ENCODE measurements at places on chromosomes 1 and 21.
A peak's percentile ranks its signal among the peaks of the same experiment; 100 is the strongest.

DNA sequence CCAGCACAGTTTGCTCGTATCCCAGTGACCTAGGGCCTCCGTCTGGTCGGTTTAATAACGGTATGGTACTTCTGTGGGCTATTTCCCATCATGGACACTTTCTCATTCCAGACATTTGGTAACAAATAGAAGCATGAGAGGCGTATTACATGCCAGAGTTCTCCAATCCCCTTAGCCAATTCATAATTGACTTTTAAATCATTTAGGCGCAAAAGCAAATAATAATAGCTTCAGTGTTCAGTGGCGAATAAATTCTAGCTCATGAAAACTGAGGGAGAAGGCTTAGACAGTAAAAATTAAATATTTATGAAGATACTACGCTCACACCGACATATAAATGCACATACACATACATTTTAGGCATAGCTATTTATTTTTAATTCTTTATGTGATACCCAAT lies 50.6 kb downstream of the CD247 start:
- no peak for DNase-seq

- no peak for DNase-seq
Measured at GRCh38 chr1:17630986-17631385, 91.5 kb downstream of the ARHGEF10L start.

- no peak for DNase-seq
Measured at GRCh38 chr1:43947061-43947873, 517 bp downstream of the IPO13 start.

DNA sequence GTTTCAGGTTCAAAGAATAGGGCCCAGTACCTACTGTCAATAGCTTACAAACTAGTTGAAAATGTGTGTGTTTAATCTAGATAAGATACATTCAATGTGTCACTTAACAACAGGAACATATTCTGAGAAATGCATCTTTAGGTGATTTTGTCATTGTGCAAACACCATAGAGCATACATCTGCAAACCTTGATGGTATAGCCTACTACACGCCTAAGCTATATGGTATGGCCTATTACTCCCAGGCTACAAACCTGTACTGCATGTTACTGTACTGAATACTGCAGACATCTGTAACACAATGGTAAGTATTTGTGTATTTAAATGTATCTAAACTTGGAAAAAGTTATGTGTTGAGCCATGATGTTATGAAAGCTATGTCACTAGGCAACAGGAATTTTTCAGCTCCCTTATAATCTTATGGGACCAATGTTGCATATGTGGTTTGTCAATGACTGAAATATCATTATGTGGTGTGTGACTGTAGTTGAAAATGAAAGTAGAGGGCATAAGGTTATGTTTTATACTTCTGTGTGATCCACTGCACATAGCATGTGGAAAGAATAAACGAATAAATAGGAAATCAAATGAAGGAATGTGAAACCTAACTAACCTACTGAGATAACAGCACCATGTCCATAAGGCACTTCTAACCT lies 129.0 kb upstream of the CAMK1G start:
- no peak for DNase-seq

- no peak for DNase-seq
Measured at GRCh38 chr1:100746542-100746932, 27.0 kb downstream of the VCAM1 start.

DNA sequence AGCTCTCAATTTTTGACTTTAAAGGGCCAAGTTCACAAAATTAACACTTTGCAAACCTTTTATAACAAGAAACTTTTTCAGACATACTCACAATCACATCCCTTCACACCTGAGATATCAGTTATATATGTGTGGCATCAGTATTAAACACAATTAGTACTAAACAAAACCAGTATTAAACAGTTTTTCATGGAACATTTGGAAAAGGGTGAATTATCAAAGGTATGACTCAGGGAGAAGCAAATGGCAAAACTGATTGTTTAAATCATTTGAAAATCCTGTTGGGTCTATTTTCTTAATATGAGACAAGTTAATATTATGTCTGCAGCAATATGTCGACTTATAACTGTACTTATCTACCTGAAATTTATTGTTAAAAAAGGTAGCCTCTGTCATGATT lies 587.3 kb downstream of the NEGR1 start:
- DNase-seq: no peak

GRCh38 chr1:44616991-44617702 lies 57.1 kb downstream of the TMEM53 start:
- DNase-seq: peak; percentile 34

DNA sequence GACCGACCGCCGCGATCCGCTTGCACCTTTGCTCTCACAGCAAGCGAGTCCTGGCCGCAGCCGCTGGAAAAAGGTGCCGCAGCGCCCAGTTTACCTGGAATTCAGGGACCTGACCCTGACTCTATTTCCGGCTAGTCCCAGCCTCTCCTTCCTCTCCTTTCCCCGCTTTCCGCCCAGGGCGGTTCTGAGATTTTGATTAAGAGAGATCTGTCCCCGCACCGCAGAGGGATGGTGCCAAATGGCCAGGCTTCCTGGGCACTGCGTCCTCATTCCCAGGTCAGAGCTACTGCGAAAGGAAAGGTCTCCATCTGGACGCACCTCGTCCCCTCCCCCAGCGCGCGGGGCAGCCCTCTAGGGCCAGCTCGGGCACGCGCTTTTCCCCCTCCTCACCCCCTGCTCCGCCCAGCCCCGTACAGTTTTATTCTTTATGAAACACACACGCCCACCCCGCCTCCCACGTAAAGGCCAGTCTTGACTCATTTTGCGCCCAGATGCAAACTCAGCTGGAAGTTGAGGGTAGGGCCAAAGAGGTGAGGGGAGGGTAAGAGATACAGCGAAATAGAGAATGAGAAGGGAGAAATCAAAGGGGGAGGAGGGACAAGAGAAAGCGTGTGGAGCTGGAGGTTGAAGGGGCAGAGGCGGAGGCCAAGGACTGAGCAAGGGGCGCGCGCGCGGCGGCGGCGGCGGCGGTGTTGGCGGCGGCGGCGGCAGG lies 411.8 kb upstream of the ESRRG start:
- DNase-seq: peak; percentile 4

DNA sequence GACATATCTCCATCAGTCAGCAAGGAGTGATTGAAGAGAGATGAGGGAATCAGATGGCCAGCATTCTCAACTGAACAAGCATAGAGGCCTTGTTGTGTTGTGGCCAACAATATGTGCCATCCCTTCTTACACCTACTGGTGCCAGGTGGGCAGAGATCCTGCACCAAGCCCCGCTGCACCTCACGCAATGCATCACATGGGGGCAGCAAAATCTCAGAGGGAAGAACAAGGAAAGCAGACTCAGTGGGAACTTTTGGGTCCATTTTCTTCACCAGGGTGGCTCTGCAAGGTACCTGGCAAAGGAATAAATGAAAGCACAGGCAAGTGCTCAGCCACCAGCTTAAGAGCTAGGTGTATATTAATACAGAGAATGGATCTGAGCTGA lies 33.2 kb downstream of the HSD3B2 start:
- DNase-seq: no peak

DNA sequence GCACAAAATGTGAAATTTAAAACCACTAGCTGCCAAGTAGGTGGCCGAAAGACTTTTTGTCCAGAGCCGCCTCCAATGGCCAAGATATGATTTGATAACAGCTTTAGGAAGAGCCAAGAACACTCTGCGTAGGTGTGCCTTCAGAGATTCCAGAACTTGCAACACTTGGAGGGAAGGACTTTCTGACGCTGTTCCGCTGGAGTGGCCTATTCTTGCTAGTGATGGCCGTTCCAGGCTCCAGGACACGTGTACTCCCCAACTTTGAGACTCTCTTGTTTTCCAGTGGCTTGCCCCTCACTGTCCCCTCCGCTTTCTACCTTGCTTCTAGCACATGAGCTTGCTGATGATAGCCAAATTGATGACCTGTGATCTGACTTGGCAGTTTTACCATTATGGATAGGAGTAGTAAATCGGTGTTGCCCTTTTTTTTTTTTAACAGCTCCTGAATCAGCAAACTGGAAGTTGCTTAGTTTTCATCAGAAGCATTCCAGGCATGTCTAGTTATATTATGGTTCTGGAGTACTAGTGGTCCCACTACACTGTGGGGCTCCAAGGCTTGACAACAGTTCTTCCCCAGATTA lies 1.0 kb downstream of the PRDX6 start:
- DNase-seq: peak; percentile 82

- DNase-seq: no peak
Measured at GRCh38 chr1:112696578-112697314, 10.2 kb downstream of the RHOC start.

GRCh38 chr1:17093822-17094393 lies 25.3 kb downstream of the PADI2 start:
- no peak for DNase-seq

GRCh38 chr1:240190881-240191401 lies 99.3 kb downstream of the FMN2 start:
- DNase-seq: peak; percentile 100

GRCh38 chr1:247961791-247962190 lies 3.2 kb upstream of the OR2AK2 start:
- no peak for DNase-seq

GRCh38 chr1:183061194-183061593 lies 38.0 kb downstream of the LAMC1 start:
- DNase-seq: no peak

DNA sequence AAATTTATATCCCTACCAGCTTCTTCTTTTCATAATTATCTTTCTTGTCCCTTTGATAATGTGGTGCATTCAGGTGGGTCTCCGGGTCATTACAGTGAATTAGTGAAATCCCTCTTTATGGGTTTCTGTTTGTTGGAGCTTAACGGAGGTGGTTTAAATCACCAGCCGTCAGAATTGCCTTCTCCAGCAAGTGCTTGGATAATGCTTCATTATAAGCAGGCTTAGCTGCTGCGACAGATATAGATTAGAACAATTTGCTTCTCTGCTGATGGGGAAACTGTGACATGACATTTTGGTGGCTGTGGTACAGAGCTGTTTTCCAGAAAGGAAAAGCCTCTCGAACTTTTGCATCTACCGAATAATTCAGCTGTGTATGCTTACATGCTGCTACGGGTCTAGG lies 56.9 kb downstream of the KAZN start:
- no peak for DNase-seq

DNA sequence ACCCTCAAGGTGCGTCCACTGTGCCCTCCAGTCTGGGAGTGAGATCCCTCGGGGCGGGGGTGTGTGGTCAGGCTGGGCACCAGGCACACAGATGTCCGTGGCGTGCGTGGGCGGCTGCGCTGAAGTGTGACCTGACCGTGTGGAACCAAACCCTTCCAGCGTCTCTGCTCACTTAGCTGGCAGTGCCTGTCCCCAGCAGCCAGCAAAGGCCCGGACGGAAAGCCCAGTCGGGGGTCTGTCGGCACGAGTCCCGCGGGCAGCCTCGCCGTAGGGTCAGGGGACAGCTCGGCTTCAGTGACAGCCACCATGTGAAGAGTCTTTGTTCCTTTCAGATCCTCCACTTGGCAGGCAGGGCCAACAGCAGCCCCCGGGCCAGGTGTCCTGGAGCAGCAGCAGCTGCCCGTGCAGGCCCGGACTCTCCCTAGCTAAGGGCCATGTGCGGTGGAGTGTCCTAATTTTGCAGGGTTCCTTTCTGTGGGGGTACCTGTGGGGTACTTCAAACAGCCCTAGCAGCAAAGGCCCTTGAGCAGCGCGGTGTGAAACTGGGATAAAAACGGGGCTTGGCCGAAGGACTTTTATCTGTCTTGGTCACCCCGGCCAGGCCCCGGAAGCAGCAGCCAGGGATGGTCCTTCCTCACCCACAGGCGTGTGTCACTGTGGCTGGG lies 11.6 kb downstream of the TTLL10 start:
- no peak for DNase-seq

DNA sequence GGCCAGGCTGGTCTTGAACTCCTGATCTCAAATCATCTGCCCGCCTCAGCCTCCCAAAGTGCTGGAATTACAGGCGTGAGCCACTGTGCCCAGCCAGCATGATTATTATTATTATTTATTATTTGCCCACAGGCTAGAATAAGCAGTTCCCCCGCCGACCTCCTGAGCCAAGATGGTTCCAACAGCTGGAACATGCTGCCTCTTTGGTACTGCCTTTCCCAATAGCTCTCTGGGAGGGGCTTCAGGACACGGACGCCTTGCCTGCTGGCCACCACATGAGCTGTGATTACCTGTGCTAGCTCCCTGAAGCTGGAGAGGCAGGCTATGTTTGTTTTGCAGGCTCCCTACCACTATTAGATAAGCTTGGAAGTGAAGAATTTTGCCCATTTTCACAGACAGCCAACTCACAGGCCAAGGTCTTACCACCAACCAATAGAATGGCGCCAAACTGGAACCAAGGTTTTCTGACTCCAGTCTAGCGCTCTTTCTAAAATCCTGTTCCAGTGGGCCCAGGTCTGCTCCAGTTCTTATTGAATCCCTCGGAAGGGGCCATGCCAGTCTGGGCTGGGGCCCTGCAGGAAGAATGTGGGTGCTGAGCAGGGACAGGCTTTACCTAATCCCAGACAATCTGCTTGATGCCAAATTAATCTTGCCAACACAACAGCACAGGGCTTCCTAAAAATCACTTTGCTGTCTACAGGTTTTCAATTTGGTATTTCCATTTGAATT lies 2.1 kb upstream of the GPR61 start:
- DNase-seq: no peak

- DNase-seq: peak; percentile 69
Measured at GRCh38 chr21:26127918-26128317, 42.7 kb downstream of the APP start.

- DNase-seq: peak; percentile 79
Measured at GRCh38 chr1:236067854-236068454, 3.1 kb upstream of the NID1 start.
